Activated naive CD4-positive, alpha-beta T cell treated with anti-CD3 and anti-CD28 coated beads, Interleukin-2, amount 50 U/mL, for 72 hours (primary cell): ENCODE measurements at places on chromosomes 4 and X.

GRCh38 chr4:69124941-69125340, 28.7 kb downstream of the UGT2B7 start:
- DNase-seq, result no peak

DNA sequence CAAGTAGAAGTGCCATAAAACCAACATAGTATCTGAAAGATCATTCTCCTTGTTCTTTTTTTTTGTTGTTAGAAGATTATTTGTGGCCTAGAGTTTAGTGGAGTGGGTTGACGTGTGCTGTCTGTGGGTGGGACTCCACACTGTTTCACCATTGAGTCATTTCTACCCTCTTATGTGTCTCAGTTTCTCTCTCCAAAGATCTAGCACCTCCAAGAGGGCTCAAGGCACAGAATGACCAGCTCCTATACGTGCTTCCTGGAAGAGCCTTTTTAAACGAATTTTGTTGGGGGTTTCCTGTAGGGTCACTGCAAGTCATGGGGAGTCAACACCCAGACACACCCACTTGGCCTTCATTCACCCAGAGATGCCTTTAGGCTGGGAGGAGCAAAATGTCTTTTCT, 150.1 kb downstream of the KLF8 start:
- DNase-seq, result no peak

GRCh38 chrX:101385795-101386541, at the start of gene BTK:
BTK (minus strand) TSS chrX:101386191; CDS start chrX:101375284, 10,907 bp downstream.
- DNase-seq, result no peak

DNA sequence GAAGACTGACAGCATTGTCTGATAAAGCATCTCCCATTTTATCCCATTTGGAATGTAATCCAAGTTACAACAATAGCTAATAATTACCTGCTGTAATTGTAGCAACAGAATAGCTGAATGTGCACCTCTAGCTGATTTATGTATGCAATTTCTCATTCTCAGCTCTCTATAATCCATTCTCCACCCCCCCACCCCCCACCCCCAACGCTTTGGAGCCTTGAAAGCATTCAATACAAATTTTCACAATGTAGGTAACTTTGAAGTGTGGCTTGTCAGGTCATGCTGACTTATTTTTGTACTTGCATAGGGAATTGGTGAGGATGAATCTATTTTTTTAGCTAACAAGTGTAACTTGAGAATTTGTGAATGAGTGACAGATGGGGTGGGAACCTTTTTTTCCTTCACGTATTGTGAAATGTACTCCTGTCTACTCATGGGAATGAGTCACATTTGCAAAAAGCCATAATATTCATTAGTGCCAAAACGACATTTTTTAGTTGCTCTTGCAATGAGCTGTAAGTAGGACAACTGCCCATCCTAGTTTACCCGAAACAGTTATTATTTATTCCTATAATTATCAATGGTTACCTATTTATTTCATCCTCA, 159.3 kb downstream of the PALLD start:
- DNase-seq, result no peak

- no peak for DNase-seq
Measured at GRCh38 chr4:8664031-8664805, 71.7 kb downstream of the CPZ start.

- DNase-seq, result no peak
Measured at GRCh38 chr4:7806338-7807090, 133.1 kb downstream of the AFAP1 start.

GRCh38 chr4:124304941-124305340, 407.6 kb downstream of the ANKRD50 start:
- DNase-seq, result no peak

DNA sequence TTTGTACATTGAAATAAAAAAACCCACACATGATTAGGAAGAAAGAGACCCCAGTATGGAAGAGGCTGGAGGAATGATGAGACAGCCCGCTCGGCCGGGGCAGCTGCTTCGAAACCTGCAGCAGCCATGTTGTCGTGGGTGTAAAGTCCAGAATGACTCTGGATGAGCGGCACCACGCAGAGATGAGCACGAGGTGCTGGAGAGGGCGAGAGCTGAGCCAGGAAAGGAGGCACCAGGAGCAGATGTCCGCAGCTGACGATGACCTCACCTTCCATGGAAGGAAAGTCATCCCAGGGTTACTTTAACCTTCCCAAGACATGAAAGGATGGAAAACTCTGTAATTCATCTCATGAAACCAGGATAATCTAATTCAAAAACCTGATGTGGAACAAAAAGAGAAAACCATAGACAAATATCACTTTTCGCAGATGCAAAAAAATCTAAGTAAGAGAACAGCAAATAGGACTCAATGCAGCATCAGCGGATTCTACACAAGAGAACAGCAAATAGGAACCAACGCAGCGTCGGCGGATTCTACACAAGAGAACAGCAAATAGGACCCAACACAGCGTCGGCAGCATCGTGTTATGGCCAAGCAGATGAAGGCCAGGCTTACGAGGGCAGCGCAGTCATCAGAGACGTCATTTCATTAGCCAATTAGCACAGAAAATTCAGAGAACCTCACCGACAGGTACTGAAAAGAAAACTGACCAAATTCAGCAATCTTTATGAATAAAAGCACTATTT, 25.9 kb upstream of the SPON2 start:
- no peak for DNase-seq
